ENCODE measurements at places on chromosomes 2 and 18. TPM values are rescaled to one million over a fixed set of nuclear protein-coding genes. Genes with fewer than 3 reads are reported as not detected.
A peak's percentile ranks its signal among the peaks of the same experiment; 100 is the strongest.

CCDC85A gene
- total RNA-seq, result not detected

SERPINB10 gene
- total RNA-seq, result not detected

CRYBA2 gene
- not detected for total RNA-seq

REG3A gene
- total RNA-seq, result not detected

PTPRN gene
- total RNA-seq, result 0.07 TPM

GRCh38 chr2:180061085-180061484, 54.0 kb upstream of the CWC22 start:
- no peak for DNase-seq

DNA sequence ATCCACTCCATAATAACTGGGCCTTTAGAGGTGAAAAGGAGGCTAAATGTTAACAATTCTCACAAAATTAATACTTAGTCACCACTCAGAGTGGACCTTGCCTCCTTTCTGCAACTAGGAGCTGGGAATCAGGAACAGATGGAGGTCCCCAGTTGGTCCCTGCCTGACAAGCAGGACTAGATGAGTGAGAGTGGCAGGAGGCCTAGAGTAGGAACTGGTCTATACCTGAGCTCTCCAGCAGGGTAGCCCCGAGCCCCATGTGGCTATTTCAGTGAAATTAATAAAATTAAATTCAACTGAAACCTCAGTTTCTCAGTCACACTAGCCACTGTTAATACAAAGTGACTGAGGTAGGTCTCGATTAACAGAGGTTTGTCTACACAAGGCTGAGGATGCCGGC, 150.5 kb downstream of the MYO5B start:
- no peak for DNase-seq

DNA sequence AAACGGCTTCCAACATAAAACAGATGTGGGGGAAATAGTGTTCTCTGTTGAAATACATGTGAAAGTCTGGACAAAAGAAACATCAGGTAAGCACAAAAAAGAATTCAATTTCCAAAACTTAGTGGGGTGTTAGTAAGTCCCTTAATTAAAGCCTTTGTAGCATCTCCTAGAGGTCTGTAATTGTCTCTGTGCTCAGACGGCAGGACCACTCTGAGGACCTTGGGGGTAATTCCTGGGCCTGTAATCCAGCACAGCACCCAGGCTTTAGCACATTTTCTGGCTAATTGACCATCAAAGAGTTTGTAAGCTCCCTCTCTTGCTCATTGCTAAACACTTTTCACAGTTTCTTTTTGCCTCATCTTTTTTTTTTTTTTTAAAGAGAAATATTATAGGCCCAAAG, 80.3 kb downstream of the FARSB start:
- DNase-seq, result no peak

GRCh38 chr2:84906108-84906899, 848 bp downstream of the TMSB10 start:
- peak; percentile 93 for DNase-seq

Measured in activated CD4-positive, alpha-beta T cell treated with anti-CD3 and anti-CD28 coated beads, Interleukin-2, amount 10 ng/mL, durations not matched to agents 24 days and 14 days (primary cell).